ENCODE measurements at places on chromosomes 13 and 19.

GRCh38 chr19:58385313-58385890 lies 1.7 kb upstream of the RPS5 start:
- DNase-seq = no peak

GRCh38 chr13:60707878-60708277 lies 310.9 kb downstream of the TDRD3 start:
- no peak for DNase-seq

DNA sequence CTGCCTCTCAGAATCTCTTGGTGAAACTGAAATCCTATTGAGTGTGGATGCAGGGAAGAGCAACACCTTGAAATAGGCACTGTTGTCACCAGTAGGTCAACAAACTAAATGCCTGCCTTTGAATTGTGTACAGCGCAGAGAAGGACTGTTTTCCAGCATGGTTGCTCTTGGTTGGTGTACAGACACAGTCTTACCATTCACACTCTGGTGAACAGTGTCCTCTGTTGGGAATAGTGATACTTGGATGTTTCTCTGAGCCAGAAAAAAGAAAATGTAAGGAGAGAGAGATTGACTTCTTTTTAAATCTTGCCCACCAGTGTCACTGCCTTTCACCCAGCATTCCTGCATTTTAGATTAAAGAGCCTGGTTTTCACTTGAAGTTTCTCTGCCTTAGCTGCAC lies 179.7 kb downstream of the STK24 start:
- no peak for DNase-seq

GRCh38 chr19:19860756-19861390 lies 4.8 kb upstream of the ZNF253 start:
- DNase-seq = no peak

DNA sequence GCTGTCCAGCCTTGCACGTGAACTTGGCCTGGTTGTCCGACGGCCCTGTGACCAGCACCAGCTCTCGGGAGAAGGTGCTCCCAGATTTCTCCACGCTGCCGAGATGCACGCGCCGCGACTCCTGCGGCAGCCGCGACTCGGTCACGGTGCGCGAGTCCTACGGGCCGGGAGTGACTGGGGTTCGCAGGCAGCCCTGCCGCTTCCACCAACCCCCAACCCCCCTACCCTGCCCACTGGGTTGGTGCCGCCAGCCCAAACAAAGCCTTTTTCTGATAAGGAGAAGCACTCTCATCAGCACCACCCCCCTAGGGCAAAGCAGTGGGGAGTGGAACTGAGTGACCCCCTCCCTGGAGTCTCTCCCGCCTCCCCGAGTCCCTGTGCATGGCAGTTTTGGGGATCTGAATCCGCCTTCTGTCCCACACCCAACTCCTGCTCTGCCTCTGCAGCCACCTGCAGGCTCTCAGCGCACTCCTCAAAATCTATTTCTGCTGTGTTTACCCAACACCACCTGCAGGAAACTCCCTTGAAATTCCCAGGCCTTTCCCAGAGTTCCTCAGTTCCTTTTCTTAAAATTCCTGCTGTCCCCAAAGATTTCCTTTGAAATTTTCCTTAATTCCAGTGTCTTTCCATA lies 6.2 kb downstream of the NPHS1 start:
- DNase-seq = no peak

DNA sequence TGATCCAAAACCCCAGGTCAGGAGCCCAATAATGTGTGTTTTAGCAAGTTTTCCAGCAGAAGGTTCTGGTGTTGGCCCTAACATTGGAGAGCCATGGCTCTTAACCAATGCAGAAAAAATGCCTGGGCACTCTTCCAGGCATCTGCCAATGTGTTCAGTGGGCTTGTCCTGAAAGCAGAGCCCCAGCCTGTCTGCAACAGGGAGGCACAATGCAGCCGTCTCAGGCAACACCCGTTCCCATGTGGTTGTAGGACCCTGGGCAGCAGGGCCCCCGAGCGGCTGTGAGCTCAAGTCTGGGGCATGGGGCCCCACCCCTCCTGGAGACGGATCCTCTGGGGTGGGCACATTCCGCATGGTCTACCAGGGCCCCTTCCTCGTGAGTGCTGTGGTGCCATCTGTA lies 58.1 kb upstream of the SIAH3 start:
- DNase-seq = no peak

- DNase-seq = no peak
Observed at GRCh38 chr19:48061401-48062344, 17.8 kb upstream of the CABP5 start.
